D341Med (cell line): ENCODE measurements at places on chromosomes 1 and 21.

GRCh38 chr1:245997471-245998258, 509.4 kb downstream of the SMYD3 start:
- DNase-seq = no peak

DNA sequence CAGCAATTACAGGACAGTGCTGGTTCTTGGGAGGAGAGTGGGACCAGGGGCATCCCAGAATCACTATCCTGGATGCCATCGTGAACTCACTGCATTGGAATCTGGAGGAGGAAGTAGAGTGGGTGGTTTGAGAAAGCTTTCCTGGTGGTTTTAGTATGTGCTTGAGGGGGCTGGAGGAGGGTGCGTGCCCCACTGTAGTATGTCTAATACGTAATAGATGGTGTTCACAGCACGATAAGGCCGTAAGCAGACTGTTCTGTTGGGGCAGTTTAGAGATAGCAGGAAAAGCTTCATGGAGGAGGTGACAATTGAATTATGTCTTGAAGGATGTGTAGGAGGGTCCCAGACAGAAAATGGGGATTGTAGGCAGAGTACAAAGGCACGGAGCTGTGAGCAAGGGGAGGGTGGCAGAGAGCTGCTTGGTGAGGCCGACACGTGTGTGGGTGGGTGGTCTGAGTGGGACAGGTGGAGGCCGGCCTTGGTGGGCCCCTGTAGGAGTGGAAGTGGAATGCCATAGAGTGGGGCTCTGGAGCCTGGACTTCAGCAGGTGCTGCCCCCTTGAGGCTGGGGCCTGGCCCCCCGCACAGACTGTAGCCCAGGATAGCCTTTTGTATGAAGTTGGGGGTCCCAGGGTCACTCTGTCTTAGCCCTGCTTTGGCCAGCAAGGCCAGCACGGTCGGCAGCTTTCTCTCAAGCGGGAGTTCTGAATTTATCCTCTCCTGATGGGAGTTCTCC, 37.0 kb downstream of the IL6R start:
- peak; percentile 65 for DNase-seq

- peak; percentile 41 for DNase-seq
Measured at GRCh38 chr1:17919525-17920439, 164.6 kb downstream of the ACTL8 start.

GRCh38 chr1:217948741-217949140, 317.6 kb downstream of the SPATA17 start:
- DNase-seq = no peak

- DNase-seq = no peak
Measured at GRCh38 chr1:145959957-145960467, 2.2 kb upstream of the LIX1L start.

DNA sequence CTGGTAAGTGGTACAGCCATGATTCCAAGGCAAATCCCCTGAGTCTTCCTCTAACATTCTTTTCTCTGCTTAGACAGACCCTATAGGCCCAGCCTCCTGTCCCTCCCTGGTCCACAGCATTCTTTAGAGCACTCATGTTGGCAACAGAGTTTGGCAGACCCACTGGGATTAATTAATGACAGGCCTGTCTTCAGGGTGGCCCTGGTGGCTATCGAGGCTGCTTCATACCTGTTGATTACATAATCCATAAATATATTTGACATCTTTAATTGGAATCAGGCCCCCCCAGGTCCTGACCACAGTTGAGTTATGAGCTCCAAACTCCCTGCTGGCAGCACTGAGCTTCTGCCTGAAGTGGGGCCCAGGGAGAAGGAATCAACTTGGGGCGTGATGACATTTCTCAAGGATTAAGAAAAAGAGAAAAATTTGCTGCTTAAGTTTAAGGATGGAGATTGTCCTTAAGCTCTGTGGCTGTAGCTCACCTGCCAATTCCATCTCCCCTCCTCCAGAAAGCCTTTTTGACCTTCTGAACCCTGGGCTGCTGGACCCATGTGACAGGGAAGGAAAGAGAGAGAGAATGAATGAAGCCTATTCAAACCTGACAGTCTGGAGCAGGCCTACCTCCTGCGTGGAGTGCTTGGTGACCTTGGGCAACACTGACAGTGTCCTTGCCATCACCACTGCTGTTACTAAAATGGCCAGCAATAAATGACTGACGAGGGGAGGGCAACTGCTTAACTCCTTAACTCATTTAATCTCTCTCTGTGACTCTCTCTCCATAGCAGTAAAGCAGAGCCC, 156.6 kb downstream of the TRABD2B start:
- DNase-seq = no peak

DNA sequence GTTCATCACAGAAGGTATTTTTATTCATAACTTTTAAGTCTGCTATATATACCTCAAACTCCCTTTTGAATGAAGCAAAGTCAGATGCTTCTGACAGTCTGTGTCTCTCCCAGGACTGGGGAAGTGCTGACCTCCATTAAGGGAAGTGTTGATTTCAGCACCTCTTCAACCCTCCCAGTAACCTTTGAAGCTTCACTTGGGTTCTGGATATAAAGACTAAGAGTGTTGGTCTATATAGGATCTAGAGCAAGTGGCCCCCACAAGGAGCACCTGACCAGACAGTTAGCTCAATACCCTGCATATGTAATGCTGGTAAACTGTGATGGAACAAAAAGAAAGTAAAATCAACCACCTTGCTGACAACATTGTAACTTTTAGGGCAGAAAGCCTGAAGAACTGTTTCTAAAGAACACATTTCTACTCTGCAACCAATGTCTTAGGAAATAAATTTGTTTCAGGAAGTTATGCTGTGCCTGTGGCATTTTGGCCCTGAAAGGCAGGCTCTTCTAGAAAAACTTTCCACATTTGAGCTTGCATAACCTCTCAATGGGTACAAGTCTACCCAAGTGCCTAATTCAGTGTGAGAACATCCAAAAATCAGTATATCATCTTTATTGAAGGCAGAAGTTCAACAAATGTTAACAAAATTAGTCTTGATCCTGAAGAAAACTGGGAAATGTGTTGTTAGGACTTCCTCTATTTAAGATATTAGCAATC, 865 bp upstream of the PTPN22 start:
- no peak for DNase-seq

- DNase-seq = peak; percentile 61
Measured at GRCh38 chr1:7334475-7335035, 436.5 kb upstream of the VAMP3 start.

GRCh38 chr1:59404796-59405195, 107.9 kb downstream of the FGGY start:
- peak; percentile 58 for DNase-seq

DNA sequence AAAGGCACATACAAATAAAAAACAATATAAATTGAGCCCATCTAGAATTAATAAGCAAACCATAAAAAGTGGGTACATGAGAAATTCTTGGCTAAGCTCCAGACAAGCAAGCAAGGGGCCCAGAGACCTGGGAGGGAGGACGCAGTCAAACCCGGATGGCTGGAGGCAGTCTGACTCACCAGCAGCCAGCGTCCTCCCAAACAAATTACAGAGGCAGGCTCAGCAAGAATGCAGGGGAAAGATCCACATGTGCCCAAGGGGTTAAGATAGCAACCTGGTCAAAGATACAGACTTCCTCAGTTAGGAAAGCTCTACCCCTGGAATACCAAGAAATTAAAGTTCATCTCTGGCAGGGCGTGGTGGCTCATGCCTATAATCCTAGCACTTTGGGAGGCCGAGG, 7.4 kb upstream of the TIAM1 start:
- DNase-seq = no peak

GRCh38 chr1:171220081-171220420, 28.2 kb upstream of the FMO1 start:
- no peak for DNase-seq

- no peak for DNase-seq
Measured at GRCh38 chr1:245537992-245538391, 383.2 kb downstream of the KIF26B start.

DNA sequence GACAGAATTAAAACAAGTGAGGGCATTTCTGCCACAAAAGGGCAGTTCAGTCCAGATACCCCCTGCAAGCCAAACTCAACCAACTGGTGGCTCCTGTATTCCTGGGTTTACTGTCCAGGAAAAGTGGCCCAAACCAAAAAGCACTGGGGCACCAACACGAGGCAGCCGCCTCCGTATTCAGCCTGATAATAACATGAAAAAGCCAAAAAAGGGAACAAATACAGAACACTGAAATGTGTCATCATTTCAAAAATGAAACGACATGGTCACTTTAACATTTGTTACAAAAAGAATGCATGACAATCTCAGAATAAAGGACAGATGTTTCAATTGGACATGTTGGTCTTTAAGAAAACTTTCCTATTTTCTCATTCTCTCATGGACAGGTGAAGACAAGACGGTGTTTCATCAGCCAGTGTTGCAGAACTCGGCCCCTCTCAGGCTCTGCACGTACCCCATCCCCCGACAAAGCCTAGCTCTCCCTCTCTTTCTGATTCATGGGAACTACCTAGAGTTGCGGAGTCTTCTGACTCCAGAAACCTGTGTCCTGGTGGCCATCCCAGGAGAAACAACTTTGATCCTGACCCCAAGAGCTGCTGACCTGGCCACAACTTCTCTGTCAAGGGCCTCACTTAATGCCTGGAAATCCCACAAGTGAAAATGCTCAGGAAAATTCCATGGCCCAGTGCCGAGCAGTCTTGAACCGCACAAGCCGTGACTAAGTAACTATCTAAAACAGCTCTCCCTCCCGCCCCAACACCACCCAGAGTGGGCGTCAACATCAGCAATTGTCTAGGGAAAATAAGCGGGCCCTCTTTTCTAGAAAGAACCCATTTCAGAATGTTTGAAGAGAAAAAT, 27.1 kb downstream of the ZBTB17 start:
- DNase-seq = peak; percentile 15

DNA sequence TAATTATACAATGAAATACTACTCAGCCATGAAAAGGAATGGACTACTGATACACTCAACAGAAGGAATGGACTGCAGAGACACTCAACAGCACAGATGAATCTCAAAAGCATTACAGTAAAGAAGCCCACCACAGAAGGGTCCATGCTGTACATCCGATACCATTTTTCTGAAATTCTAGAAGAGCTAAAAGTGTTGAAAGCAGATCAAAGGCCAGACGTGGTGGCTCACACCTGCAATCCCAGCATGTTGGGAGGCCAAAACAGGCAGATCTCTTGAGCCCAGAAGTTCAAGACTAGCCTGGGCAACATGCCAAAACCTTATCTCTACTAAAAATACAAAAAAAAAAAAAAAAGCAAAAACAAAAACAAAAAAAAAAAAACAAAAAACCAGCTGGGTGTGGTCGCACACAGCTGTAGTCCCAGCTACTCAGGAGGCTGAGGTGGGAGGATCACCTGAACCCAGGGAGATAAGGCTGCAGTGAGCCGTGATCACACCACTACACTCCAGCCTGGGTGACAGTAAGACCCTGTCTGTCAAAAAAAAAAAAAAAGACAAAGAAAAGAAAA, 15.5 kb downstream of the PPP1R15B start:
- no peak for DNase-seq

- no peak for DNase-seq
Measured at GRCh38 chr1:119774746-119775490, 6.2 kb upstream of the HMGCS2 start.

- DNase-seq = no peak
Measured at GRCh38 chr1:193705554-193705981, 519.2 kb upstream of the B3GALT2 start.

- DNase-seq = no peak
Measured at GRCh38 chr1:77031106-77031662, 163.9 kb downstream of the ST6GALNAC5 start.

GRCh38 chr1:99680270-99680669, 34.4 kb downstream of the PALMD start:
- no peak for DNase-seq

DNA sequence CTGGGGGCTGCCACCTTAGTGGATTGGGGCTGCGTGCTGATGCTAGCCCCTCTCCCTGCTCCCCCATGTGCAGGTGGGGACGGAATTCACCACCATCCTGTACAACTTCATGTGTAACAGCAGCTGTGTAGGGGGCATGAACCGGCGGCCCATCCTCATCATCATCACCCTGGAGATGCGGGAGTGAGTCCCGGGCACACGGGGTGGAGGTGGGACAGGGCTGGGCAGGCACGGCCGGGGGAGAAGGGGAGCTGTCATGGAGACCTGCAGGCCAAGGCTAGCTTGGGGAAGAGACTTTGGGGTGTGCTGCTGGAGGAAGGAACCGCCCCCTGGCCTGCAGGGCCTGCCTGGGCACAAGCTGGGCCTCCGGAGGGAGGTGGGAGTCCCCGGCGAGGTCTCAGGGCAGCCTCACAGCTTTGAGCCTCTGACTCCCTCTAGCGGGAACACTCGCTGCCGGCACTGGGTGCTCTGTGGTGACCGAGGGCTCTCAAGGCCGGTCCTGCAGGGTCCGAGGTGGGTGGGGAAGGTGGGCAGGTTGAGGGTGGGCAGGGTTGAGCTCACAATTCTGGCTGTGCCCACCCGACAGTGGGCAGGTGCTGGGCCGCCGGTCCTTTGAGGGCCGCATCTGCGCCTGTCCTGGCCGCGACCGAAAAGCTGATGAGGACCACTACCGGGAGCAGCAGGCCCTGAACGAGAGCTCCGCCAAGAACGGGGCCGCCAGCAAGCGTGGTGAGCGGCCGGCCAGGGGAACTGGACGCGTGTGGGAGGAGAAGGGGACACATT, 25.0 kb upstream of the CCDC27 start:
- no peak for DNase-seq

DNA sequence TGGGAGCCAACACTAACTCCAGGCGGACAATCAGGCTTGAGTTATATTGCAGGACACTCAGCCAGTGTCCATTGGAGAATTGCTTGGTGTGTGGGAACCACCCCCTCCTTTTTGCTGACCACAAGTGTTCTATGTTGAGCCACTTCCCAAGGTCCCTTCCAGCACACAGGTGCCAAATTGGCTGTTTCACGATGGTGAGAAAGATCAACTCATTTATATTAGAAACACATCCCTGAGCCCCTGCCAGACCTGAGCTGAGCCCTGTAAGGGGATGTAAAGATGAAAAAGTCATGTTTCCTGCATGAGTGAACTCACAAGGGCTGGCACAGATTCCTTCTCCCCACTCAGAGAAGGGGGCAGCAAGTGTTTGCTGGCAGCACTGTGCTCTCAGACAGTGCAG, 96.5 kb downstream of the KCNN3 start:
- DNase-seq = no peak

DNA sequence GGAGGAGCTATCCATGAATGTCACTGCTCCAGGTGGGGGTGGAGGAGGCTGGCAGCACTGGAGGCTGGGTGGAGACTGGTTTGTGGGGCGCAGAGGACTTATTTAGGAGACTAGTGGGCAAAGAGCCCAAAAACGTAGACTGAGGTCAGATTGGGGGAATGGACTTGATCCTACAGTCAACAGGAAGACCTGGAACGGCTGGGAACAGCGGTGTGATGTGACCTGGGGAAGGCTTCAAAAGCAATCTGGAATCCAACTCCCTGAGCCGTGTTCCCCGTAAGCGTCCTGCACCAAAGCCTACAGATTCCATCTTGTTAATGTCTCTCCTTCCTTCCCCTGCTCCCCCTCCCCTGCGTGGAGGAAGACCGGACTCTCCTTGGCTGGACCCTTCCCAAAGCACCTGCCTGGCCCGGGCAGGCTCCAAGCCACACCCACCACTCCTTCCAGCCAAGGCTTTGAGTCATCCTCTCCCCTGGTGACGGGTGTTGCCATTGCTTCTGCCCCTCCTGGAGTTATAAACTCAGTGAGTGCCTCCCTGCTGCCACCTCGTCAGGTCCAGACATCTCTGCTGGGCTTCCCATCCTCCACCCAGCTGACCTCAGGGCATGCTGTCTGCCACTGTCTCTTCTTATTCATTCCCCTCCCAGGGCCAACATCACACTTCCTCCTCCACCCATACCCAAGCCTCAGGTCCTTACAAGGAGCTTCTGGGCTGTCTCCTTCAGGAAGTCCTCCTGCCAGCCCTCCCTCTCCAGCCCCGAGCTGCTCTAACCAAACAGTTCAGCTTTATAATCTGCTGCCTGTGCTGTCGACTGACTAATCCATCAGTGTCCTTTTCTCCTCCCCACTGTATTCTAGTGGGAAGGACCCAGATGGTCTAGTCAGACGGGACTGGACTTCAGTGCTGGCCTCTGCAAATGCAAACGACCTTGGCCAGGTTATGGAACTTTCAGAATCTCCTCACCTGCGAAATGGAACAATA, 1.6 kb upstream of the CLSTN1 start:
- no peak for DNase-seq
